Motor neuron (in vitro differentiated cells): ENCODE measurements at places on chromosomes 3 and 15.

- ATAC-seq = no peak
Measured at GRCh38 chr3:81154611-81155143, 606.8 kb downstream of the GBE1 start.

DNA sequence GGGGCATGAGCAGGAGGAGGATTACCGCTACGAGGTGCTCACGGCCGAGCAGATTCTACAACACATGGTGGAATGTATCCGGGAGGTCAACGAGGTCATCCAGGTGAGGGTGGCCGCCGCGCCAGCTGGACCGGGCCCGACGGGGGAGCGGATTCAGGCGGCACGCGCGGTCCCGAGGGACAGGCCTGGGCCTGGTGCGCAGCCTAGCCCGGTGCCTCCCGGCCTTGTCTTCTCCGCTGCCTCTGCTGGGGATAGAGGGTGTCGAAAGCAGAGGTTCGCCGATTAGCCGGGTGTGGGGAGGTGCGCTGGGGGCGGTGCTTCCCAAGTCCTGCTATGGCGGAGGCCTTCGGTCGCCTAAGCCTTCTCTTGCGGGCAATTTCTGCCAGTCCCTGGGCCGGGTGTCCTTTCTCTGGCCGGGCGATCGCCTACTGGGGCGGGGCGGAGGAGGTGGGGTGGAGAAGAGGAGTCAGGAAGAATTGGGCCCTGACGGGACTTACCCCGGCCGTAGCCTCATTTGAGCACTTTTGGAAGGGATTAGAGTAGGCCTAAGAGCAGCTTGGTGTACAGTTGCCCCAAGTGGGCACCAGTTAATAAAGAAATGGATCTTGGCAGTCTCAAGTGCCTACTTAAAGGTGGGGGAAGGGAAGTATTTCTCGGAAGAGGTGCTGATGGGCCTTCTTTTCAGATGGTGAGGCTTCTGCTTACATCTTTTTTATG lies 940 bp downstream of the ARIH1 start:
- peak; percentile 20 for ATAC-seq

DNA sequence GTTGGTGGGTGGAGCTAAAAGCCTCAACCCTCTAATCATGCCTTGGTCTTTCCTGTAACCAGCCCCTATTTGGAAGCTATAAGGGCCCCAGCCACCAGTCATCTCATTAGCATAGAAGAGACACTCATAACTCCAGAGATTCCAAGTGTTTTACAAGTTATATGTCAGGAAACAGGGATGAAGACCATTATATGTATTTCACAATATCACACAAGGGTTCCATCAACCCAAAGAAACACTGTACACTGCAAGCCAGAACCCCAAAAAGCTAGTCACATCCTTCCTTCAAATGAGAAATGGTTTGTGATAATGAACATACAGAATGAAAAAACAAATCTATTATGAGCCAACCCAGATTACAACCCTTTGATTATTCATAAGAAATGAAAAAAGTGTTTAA lies 175.7 kb downstream of the PDE8A start:
- no peak for ATAC-seq

DNA sequence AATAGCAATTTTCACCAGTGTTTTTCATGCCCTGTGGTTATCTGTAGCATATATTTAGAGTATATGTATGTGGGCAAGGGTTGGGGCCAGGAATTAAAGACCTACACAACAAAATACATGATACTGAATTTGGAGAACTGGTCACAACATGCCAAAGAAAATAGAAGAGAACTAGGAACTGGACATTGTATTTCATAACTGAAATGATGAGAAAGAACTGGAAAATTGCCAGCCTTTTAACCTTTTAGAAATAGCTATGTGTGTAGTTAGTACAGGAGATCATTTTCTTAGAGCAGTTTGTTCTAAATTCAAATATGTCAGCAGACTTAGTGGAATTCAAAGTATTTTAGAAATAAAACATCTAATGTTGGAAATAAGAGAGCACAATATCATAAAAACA lies 227.1 kb upstream of the CGNL1 start:
- no peak for ATAC-seq

- ATAC-seq = no peak
Measured at GRCh38 chr3:48057521-48057920, 41.3 kb upstream of the MAP4 start.

DNA sequence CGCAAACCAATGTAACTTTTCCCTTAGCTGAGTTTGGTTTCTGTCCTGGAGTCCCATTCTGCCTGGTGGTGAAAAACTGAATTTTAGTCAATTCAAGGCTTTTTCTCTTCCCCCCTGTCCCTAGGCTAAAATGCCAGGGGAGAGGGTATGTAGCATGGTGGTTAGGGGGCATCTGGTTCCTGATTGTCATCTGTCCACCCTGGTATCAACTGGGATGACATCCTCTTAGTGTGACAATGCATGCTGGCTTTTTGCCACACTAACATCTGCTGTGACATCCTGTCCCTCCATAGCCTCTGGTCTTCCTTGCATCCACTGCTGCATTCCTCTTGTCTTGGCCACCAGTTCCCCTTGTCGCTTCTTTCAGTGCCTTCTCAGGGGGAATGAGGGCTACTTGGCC lies 73.7 kb downstream of the ABHD5 start:
- ATAC-seq = no peak

DNA sequence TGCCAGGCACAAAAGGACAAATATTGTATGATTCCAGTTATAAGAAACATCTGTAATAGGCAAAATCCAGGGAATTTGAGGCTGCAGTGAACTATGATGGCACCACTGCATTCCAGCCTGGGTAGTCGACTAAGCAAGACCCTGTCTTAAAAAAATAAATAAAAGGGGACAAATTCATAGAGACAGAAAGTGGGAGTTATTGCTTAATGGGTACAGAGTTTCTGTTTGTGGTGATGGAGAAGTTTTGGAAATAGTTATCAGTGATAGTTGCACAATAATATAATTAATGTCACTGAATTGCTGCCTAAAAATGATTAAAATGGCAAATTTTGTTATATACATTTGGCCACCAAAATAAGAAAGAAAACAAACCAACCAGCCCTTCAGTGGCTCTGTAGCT lies 27.6 kb upstream of the CNBP start:
- ATAC-seq = no peak

DNA sequence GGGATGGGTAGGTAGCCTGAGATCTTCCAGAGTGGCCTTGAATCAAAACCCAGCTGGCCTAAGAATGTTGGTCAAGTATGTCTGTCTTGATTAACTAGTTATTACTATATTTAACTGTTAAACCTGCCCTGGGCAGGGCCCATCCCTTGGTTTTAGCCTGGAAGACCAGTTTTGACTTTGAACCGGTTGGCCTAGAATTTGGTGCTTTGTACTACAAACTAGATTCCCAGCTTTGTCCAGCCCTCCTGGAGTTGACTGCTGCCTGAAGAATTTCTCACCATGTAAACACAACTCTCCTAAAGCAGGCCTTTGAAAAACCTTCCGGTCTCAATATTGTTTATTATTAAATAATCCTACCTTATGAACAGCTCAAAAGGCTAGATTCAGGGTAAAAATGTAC lies 16.0 kb downstream of the C15orf62 start:
- no peak for ATAC-seq
